ENCODE measurements at places on chromosomes 11 and 22. TPM values are rescaled to one million over a fixed set of nuclear protein-coding genes. Genes with fewer than 3 reads are reported as not detected.

GRCh38 chr11:58495906-58496305, 12.0 kb downstream of the OR5B21 start:
- DNase-seq = no peak

Gene LYVE1
- 0.09 TPM for total RNA-seq

Gene SMC1B
- total RNA-seq = not detected

- DNase-seq = no peak
Observed at GRCh38 chr22:44133161-44133560, 47.6 kb upstream of the PARVG start.

DNA sequence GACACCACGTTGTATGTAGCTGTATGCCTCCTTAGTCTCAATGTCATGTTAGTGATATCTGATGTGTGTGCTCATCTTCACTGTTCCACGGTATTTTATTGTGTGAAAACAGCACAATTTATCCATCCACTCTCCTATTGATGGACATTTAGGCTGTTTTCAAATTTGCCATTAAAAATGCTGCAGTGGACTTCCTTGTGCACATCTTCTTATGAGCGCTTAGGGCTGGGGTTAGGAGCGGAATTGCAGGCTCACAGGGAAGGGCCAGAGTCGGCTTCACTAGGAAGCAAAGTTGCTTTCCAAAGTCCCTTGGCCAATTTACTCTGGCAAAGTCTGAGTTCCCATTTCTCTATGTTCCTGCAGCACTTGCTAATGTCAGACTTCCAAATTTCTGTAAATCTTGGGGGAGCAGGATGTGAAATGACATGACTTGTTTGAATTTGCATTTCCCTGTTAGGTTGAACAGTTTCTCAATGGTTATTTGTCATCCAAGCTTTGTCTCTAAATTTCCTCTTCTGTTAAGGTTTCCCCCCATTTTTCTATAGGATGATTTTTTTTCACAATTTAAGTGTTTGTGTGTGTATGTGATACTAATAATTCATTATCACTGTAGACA, 75.4 kb downstream of the MYEOV start:
- no peak for DNase-seq

- DNase-seq = no peak
Observed at GRCh38 chr11:64123679-64124078, 42.2 kb downstream of the MACROD1 start.

Gene PDE3B
- total RNA-seq = not detected

DNA sequence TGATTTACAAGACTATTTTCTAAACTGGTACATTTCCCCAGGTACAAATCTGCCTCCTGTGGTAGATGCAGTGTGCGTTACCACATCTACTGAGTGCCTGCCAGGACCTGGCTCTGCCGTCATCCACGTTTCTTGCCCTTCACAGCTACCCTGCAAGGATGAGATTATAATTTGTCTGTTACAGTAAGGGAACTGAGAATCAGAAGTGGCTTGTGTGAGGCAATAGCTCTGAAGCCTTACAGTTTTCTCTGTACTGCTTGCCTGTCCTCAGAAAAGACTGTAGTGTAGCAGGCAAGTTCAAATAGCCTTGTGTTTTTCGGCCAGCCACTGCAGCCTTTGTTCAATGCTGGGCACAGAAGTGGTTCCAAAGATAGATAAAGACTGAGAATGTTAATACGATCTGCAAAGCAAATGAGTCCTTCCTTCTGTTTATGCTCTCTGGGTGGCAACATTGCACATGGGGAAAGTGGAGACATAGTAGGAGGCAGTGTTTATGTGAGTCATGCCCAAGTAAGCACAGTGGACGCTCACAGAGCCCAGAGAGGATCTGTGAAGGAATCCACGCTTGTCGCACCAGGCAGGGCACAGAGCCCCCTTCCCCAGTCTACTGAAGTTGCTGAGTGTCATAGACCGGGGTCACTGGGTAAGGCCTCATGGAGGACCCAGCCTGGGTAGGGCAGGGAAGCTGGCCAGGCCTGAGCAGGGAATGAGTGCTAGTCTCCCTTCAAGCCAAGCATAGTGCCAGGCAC, 49.1 kb downstream of the MICAL2 start:
- peak; percentile 86 for DNase-seq

Gene GLYATL2
- 0.12 TPM for total RNA-seq

DNA sequence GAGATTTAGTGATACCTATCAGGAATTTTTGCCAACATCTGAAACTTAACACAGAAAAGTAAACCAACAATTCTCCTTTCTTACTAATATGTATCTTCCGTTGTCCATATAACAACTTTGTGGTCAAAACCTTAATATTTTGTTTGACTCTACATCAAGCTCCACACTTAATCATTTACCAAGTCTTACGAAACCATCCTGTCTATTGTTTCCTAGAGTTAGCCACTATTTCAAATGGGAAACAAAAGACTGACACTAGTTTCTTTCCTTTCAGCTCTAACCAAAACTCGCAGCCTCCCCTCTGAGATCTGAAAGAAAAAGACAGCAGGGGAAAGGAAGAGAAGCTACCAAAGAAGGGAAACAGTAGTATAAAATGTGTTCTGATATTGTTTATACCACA, 26.5 kb upstream of the PRDM10 start:
- DNase-seq = no peak

GRCh38 chr11:727859-728748, 19.2 kb upstream of the TALDO1 start:
- peak; percentile 93 for DNase-seq

GRCh38 chr11:94528551-94528950, 15.2 kb upstream of the FUT4 start:
- no peak for DNase-seq

DNA sequence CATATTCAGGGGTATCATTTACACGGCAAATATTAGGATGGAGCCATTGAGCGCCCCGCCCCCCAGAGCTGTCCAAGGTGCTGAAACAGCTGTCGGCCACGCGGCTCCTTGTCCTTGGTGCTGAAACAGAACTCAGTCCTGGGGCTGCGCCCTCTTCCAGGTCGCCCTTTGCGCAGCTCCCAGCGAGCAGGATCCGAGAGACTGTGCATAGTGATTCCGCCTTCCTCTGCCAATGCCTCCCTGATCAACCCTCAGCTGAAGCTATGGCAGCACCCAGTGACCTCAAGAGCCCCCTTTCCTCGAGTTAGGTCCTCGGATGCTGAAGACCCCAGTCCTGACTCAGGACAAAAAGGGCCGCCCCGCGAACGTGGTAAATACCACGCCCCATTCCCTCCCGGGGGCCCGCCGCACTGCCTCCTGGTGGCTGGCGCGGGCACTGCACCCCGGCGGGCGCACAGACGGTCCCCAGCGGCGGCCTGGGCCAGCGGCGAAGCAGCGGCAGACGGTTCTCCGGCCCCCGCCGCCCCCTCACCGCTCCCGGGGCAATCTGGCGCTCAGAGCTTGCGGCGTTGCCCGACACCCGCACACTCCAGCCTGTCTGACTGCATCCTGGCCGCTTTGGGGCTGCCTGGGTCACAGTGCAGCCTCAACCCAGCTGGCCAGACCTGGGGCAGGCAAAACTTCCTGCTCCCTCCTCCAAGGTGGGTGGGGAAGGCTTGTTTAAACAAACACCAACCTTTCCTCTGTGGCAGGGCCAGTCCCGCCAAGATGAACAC, 13.4 kb downstream of the SYT7 start:
- peak; percentile 43 for DNase-seq

Gene RFPL2
- not detected for total RNA-seq

- no peak for DNase-seq
Observed at GRCh38 chr11:130315354-130315970, 745 bp upstream of the ZBTB44 start.

Gene CEND1
- 12.1 TPM for total RNA-seq

DNA sequence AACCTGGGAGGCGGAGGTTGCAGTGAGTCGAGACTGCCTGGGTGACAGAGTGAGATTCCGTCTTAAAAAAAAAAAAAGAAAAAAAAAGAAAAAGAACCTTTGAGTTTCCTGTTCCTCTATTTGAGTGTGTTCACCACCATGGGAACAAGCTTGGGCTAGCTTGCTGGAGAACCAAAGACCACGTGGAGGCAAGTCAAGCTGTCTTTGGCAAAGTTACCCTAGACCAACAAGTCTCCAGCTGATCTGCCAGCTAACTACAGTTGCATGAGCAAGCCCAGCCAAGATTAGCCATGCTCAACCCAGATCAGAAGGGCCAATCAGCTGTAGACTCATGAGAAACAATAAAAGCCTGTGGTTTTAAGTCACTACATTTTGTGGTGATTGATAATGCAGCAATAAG, 29.7 kb downstream of the SLN start:
- no peak for DNase-seq

- DNase-seq = peak; percentile 25
Observed at GRCh38 chr22:28019360-28019759, 100.3 kb upstream of the PITPNB start.

Gene SLC22A6
- total RNA-seq = not detected

DNA sequence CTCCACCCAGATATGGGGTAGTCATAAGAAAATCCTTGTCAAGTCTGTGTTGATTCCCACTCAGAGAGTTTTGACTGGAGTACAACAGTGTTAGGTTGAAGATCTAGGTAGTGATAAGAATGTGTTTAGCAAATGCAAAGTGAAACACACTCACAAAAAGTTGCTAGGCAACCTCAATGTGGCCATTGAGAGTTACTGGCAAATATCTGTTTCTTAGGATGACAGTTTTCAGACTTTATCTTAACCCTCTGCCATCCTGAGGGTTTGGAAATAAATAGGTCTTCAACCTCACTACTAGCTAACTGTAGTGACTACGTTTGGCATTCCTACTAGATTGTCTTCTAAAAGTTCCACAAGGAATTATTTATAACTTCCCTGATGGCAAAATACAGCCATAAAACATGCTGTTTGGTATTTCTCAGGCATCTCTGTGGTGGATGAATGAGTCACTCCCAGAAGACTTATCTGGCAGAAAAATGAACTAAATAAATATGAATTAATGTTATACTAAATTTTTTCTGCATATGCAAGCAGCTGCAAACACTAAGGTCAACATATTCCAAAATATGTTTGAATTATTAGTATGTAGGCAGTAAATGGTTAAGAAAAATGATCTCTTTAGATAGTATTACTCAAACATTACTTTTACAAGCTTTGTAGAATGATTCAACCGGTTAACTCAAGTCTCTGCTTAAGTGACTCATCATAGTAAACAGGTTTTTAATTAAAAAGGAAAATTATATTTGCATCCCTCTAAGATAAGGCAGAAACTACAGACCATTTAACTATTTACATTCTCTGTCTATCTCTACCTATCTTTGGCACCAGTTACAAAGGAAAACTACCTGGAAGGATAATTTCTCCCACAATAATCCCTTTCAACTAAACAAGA, 17.1 kb upstream of the SYTL2 start:
- peak; percentile 95 for DNase-seq

Gene DLG2
- 0.46 TPM for total RNA-seq

- DNase-seq = no peak
Observed at GRCh38 chr11:122758974-122759373, 79.3 kb upstream of the CRTAM start.

GRCh38 chr22:41458161-41458728, 10.2 kb downstream of the PHF5A start:
- no peak for DNase-seq

- no peak for DNase-seq
Observed at GRCh38 chr11:75513250-75513649, 12.5 kb downstream of the GDPD5 start.

DNA sequence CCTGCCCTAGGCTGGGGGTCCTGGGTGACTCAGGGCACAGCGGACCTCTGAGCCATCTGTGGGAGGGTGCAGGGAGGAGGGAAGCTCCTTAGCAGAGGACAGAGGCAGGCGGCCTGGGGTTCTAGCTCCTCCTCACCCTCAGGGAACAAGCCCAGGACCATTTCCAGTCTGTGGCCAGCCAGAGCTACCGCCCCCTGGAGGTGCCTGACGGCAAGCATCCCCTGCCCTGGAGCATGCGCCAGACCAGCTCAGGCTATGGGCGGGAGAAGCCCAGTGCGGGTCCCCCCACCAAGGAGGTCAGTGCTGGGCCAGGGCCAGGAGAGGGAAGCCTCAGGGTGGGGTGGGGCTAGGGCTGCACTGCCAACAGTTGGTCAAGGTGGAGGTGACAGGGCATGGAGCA, 26.0 kb upstream of the LRRC10B start:
- peak; percentile 22 for DNase-seq

GRCh38 chr11:73388265-73389133, 12.3 kb downstream of the RELT start:
- DNase-seq = peak; percentile 39

GRCh38 chr22:41021613-41022454, 70.6 kb upstream of the EP300 start:
- DNase-seq = no peak

DNA sequence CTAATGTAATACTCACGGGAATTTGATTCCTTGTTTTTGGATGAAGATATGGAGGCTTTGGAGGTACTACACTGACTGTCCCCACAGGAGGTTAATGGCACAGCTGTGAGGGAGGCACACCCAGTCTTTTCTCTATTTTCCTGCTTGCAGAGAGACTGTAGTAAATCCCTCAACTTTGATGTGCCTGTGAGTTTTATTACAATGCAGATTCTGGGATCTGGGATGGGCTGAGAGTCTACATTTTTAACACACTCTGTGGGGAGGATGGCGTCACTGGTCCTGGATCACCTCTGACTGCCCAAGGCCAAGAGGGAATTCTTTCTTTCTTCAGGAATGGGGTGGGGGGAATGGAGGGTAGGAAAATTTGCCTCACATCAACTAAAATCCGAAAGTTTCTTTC, 80.2 kb upstream of the NTM start:
- no peak for DNase-seq

DNA sequence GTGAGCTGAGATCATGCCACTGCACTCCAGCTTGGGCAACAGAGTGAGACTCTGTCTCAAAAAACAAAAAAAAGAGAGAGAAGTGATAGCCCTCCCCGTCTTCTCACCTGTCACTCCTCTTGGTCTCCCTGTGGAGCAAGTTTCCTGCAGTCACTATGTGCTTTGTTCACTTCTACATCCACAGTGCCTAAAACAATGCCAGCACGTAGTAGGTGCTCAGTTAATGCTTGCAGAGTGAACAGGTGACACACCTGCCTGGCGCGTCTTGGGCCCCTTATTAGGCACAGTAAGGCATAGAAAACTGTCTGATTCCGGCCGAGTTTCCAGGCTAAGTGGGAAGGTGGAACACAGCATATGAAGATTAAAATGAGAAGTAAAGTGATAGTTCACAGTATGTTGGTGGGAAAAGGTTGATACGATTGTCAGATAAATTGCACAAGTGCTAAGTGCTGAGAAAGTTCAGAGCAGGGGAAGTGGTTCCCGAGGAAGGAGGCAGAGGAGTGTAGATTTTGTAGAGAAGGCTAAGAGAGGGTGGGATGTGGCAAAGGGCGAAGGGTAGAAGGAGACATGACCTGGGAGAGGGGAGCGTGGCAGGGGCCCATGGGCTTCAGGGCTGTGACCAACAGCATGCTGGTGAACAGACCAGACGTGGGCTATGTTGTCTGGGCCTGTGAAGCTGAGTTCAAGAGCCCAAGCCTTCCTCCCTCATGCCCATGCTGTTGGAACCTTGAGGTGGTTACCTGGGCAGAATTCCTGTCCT, 41.9 kb downstream of the BCR start:
- DNase-seq = no peak

- DNase-seq = no peak
Observed at GRCh38 chr11:71542879-71543777, 5.1 kb upstream of the KRTAP5-9 start.

DNA sequence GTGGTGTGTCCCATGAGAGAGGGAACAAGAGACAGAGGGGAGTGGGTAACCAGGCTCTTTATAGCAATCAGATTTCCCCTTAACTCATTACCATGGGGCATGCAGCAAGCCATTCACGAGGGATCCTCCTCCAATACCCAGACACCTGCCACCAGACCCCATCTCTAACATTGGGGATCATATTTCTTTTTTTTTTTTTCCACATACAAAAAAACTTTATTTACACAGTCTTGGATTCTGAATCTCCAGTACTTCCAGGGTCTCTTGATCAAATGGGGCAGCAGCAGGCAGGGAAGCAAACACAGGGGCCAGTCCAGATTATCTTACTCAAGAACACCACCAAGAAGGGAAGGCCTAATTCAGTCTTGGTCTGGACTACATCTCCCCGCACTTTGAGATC, 4.3 kb downstream of the DLAT start:
- DNase-seq = no peak

Data from HFFc6 (cell line).